ENCODE measurements at places on chromosomes 5 and 9. TPM values are rescaled to one million over a fixed set of nuclear protein-coding genes. Genes with fewer than 3 reads are reported as not detected.

Gene WNT8A
- polyA plus RNA-seq = not detected

- DNase-seq = no peak
Observed at GRCh38 chr5:118144540-118144939, 843.8 kb downstream of the DTWD2 start.

GRCh38 chr5:159098603-159099436, 896 bp downstream of the EBF1 start:
- peak; percentile 50 for DNase-seq

Gene SHISAL2B
- not detected for polyA plus RNA-seq

- no peak for DNase-seq
Observed at GRCh38 chr9:76349865-76350264, 44.4 kb downstream of the RFK start.

GRCh38 chr5:59001154-59001553, 418.3 kb downstream of the RAB3C start:
- no peak for DNase-seq

DNA sequence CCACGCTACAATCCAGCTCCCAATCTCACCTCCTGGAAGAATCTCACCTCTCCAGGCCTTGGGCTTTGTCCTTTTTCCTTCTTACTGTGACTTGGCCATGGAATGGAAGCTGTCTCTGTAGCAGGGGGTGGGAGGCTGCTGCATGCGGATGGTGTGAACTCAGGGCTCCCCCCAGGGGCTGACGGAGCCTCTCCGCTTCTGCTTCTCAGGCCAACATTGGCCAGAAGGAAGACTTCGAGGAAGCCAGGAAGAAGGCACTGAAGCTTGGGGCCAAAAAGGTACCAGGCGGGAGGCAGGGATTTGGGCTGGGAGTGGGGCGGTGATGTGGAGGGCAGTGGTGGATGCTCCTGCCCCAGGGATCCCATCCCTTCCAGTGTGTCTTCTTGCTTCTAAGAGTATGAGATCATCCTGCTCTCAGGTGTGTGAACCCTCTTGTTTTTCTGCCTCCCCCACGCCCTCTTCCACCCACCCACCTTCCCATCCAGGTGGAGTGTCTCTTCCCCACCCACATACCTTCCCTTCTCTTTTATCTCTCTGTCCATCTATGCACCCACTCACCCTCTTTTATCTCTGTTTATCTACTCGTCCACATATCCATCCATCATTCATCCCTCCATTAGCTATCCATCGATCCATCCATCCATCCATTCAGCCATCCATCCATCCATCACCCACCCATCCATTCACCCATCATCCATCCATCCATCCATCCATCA, 9.5 kb downstream of the ASS1 start:
- no peak for DNase-seq

DNA sequence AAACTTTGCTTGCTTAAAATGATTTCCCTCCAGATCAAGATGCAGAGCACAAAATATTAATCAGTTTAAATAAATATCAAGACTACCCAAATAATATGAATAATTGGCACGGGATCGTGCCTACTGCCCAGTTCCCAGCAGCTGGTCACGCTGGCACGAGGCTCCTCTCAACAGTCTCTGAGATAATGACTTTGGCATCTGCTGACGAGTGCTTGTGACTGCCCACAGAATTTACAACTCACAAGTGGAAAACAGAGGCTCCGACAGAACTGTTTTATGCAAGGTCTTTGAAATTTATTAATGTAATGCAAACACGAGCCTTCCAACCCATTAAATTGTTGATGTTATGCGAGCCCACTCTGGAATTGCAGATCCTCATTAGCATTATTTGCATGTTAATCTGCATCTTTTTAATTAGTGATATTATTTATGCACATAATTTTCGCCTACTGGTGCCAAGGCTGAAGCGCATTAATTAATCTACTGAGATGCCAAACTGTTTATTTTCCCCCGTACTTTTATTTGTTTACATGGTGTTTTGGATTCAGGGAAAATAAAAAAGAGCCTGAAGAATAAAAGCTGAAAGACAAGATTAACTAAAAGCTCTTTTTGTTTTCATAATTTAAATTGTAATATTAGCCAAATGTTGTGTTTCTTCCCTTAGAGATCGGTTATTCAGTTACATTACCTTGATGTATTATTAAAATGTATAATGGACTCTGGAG, 369.3 kb upstream of the IRX1 start:
- DNase-seq = no peak
